ENCODE measurements at places on chromosomes 3 and 15.

DNA sequence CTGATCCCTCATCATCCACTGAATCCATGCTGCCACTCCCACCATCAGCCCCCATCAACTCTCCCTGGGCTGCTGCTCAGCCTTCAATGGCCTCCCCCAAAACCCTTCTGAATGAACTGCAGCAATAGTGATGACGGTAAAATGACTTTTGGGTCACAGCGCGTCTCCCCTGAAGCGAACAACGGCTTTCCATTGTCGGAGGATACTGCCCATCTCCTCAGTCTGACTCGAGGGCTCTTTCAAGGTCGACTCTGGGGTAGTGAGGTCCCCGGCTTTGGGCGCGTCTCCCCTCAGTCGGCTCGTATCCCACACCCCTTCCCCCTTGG, 57.2 kb upstream of the ZBTB38 start:
- DNase-seq = no peak

GRCh38 chr3:128794067-128794768, 68.2 kb downstream of the RAB7A start:
- no peak for DNase-seq

DNA sequence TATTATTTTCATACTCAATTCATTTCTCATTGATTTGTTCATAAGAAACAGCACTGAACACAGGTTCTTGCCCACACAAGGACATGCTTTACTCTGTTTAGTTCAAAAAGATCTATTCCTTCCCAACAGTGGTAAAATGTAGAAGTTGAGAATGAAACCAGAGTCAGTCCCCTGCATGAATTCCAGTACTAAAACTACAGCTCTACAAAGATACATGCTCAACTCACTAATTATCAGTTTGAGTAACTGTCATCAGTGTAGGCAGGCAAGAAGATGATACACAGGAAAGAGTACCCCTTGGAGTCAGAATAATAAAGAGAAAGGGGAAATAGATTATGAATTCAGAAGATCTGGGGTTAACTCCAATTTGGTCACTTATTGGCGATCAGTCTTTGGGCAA, 43.2 kb downstream of the NR2E3 start:
- DNase-seq = no peak

- no peak for DNase-seq
These were observed 241.0 kb upstream of the NR2F2 start for GRCh38 chr15:96089405-96090058.

- DNase-seq = no peak
These were observed 354.3 kb downstream of the FGF12 start for GRCh38 chr3:192373032-192373431.

DNA sequence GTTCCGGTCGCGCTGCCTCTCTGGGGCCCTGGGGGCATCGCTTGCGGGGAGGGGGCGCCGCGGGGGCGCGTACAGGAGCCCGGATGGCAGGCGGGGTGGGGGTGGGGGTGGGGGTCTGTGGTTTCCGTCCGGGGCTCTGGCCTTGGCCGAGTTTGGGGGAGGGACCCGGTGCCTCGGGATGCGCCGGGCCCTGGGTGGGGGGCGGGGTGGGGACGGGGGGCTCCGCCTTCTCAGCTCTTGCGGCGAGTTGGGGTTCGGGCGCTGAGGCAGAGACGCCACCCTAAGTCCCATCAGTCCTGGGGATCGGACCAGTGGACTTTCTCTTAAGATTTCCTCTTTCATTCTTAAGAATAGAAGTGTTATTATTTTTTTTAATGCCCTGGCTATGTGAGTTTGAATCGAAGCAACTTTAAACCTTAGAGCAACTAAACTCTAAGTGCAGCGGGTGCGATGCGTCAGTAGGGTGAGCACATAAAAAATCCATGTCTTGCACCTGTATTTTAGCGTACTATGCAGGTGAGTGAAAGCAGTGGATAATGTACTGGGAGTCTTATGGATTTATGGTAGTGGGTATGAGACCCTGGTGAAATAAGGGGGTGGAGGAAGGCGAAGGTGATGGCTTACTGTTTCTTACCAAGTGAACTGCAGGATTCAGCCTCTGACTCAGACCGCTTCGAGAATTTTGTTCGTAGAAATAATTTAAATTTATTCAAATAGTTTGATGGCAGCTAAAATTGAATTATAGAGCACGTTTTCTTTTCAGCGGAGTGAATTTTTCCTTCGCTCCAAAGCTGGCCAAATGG, 762 bp downstream of the CTNNB1 start:
- no peak for DNase-seq

DNA sequence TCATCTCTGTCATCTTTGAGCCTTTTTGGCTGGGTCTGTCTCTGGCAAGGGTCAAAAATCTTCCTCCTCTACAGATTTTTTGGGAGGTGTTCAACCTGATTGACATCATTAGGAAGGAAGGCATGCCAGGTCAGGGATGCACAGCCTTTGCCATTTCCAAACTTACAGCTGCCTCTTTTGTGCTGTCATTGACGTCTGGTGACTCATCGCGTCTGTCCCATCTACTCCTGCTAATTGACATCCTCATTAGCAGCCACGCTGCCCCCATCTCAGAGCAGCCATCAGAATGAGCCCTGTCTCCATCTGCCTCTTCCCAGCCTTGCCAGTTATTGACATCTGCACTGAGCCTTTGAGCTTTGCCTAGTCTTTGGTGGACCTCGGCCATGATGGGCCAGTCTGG, 53.0 kb downstream of the PDIA5 start:
- no peak for DNase-seq

DNA sequence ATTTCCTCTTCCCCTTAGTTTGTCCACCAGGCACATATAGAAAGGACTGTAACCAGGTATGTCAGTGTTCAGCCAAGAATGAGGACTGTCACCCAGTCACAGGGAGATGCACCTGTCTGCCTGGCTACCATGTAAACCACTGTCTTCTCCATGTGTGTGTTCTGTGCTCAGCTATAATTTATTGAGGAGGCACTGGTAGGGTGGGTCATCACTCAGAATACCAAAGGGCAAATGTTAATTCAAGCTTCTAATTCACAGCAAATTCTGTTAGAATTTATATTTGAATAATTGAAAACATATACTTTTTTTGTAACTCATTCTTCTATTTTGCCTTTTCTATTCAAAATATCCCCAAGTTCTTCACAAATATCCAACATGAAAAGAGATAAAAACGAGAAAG, 780.4 kb downstream of the MECOM start:
- DNase-seq = no peak

DNA sequence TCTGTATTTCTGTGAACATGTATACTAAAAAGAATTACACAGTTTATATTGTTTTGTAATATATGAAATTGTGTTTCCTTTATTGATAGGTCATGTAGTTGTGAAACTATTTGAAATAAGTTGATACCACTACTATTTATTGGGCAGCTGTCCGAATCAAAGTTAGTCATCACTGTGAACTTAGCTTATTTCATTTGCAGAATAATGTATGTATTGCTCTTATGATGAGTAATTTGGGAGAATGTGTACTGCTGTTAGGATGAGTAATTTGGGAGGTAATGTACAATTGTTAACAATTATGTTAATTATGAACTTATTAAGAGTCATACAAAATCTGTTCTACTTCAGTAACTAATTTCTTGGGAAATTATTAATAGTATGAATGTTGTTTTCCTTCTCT, 22.2 kb downstream of the FXR1 start:
- DNase-seq = no peak

DNA sequence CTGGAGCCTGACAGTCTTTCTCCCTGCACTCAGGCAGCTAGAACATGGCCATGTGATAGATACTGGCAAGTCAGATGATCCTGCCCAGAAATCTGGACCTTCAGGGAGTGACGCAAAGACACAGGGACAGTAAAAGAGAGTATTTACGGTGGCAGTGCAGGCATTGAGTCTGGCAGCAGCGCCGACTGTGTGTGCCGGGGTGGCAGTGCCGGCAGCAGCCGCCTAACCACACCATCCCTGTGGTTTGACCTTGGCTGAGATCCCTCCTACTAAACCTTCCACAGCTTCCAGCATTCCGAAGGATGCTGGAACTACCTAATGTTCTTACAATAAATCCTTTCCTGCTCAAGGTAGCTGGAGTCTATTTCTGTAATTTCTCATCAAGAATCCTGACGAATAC, 4.6 kb upstream of the TSPAN3 start:
- DNase-seq = no peak

DNA sequence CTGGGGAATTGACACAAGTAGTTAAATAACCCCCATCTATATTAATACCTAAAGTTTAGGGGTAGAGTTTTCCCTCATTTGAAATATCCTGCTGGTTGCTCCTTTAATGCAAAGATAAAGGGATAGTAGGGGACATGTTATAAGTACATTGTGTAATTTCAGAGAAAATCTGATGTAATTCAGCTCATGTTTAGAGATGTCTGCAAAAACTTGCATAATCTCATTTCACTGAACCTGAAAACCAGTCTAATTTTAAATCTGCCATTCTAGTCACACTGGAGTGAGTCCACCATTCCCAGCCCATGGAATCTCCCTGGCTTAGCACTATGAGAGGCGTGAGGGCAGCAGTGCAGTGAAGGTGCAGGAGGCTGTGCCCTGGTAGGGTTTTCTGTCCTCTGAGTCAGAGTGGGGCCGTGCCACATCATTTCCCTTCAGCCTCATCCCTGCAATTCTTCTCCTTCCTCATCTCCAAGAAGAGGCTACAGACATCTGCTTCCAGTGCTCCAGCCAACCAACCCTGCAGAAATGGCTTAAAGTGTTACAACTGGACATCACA, 246.3 kb upstream of the UMPS start:
- no peak for DNase-seq

- DNase-seq = no peak
These were observed 26.3 kb downstream of the COL6A6 start for GRCh38 chr3:130543322-130543721.

- DNase-seq = no peak
These were observed 57.3 kb downstream of the ACAP2 start for GRCh38 chr3:195385526-195385925.

GRCh38 chr3:104715972-104716371, 650.7 kb upstream of the ALCAM start:
- no peak for DNase-seq

GRCh38 chr3:164387236-164387635, 691.1 kb downstream of the SI start:
- DNase-seq = no peak

- no peak for DNase-seq
These were observed 107.6 kb downstream of the OXNAD1 start for GRCh38 chr3:16372362-16373292.

DNA sequence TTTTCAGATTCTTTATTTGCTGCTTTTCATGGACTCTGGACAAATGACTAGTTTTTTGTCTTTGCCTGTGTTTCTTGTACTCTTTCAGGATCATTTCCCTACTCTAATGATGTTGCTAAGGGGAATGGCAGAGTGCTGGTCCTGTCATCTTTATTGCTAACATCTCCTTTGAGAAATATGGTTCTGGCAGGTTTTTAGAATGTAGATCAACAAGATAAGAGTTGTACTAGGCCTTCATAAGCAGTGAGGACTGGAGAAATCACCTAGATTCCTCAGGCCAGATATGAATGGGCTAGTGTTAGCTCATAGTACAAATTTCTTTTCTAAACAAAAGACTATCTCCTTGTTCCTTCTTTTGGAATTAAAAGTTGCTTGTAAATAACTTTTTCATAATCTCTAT, 156.0 kb downstream of the UBE2E2 start:
- no peak for DNase-seq

GRCh38 chr3:52062505-52062904, 6.1 kb upstream of the DUSP7 start:
- DNase-seq = no peak

DNA sequence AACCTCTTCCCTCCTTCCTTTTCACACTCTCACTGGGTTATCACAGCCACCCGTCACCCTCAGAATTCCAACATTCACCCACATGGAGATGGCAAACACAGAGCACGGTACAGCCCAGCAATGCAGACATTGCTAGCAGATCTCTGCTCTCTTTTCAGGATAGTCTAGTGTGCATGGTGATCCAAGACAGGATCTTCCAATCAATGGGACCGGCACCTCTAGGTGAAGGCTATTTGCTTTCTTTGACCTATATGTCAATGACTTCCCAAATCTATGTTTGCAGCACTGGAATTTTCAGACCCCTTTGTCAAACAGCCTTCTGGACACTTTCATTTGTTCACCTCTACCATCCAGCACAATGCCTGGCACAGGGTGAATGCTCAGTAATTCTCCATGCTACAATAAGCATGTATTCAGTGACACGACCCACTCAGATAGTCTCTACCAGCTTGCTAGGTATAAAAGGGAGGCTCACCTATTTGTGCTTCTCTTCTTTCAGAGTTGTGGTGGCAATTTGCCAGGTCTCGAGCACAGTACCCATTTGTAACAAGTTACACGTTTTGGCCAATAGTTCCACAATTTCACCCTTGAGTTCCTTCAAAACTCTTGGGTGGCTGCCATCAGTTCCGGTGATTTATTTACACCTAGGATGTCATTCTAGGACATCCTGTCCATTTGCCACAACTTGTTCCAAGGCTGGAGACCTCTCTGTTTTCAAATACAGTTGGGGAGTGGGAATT, 279.1 kb upstream of the ICE2 start:
- DNase-seq = no peak

GRCh38 chr3:94413336-94414108, 350.7 kb downstream of the NSUN3 start:
- DNase-seq = no peak

- no peak for DNase-seq
These were observed 26.1 kb downstream of the SEC61A1 start for GRCh38 chr3:128078322-128078721.

DNA sequence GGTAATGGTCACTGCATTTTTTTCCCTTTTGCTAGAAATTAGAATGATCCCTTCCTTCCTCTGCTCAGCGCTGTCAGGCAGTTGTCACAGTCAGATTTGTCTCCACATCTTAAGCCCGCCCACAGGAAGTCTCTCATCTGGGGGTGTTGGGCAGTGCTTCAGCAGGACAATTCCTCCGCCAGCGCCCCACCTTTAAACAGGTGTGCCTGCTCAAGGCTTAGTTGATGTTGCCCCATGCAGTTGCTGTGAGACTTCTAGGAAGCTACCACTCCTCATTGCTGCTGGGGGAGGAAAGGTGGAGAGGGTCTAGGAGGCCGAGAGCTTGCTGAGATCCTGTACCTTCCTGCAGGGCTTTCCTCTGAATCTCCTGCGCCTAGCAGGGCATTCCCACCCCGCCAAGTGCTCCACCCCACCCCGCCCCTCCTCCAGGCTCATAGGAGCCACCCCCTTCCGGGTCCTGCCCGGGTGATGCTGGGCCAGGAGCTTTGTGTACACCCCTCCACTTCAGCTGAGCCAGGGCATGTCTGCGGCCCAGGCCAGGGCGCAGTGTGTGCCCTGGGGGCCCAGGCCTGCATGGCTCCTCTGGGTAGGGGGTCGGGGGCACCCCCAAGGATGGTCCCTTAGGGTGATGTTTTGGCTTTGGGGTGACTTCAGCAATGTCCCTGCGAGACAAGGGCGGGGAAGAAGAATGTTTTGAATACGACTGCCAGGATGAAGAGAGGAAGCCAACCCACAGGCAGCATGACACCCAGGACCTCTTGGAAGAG, 68.7 kb downstream of the TRAK1 start:
- DNase-seq = no peak

DNA sequence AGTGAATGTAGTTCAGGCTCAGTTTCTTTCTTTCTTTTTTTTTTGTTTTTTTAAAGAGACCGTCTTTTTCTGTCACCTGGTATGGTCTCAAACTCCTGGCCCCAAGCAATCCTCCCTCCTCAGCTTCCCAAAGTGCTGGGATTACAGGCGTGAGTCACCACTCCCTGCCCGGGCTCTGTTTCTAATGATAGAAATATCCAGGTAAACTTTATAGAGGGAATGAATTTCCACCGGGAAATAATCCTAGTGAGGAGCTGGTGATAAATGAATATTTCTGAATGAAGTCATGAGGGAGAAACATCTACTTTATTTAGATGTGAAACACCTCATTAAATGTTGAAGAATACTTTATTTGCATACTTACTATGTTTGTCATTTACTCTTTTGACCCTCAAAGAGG, 7.2 kb downstream of the RNF13 start:
- DNase-seq = no peak

GRCh38 chr3:43013256-43013655, 34.1 kb downstream of the GASK1A start:
- no peak for DNase-seq
